ENCODE measurements at places on chromosomes 12 and 14.

DNA sequence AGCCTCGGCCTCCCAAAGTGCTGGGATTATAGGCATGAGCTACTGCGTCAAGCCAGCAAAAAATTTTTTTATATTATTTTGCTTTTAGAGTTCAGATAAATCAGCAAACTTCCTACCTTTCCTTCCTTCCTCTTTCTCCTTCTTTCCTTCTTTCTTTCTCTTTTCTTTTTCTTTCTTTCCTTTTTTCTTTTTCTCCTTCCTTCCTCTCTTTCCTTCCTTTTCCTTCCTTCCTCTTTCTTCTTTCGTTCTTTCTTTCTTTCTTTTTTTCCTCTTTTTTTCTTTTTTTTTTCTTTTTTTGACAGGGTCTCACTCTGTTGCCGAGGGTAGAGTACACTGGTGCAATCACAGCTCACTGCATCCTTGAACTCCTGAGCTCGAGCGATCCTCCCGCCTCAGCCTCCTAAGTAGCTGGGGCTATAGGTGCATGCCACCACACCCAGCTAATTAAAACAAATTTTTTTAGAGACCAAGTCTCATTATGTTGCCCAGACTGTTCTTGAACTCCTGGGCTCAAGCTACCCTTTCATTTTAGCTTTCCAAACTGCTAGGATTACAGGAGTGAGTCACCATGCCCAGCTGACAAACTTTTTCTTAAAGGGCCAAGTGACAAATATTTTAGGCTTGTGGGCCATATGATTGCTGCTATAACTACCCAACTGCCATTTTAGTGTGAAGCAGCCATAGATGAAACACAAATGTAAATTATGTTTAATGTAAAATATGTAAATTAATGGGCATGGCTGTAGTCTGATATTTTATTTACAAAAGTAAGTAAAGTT is 7.1 kb upstream of the WASHC4 start:
- no peak for DNase-seq

DNA sequence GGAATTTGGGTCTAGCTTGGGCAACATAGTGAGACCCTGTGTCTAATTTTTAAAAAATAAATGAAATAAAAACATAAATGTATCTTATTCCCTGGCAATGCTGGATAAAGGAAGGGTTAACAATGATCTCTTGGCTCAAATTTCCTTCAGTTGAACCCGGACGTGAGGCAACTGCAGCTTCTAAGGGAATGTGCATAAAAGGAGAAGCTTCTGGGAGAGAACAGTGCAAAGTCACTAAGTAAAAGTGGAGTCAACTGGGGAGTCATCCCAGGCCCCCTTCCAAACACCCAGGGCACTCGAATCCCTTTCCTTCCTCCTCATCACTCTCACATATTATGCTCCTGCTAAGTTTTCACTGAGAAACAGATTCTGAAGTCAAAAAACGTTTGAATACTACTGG is 147.3 kb downstream of the PPM1H start:
- DNase-seq, result no peak

DNA sequence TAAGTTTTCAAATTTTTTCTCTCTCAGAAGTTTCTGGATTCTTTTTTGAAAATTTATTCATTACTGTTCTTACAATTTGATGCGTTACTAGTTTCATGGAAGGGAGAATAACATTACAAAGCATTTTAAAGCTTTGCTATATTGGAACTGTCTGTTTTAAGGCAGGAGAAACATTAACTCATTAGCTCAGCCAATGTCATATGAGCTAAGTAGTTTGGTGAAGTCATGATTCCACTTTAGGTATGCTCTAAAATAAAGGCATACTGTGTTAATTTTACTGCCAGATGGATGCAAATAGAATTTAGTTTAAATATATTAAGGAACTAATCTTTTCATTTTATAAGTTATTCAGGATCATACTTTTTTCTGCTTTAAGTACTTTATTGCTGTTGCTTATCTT is 46.0 kb downstream of the ARID2 start:
- DNase-seq, result no peak

DNA sequence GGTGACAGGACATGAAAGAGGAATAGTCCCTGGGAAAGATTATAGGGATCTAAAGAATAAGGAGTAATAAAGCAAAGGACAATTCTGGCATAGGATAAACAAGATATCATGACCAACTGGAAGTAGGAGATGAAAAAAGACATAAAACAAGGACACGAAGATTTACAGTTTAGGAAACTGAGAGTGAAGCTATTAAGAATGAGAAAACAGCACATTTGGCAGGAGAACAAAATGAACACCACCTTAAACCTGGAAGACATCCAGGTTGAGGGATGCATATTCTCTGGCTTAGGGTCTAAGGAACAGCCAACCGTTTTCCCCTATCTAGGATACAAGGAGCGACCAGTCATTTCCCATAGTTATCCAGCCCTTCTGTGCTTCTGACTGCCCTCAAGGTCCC is 1.9 kb downstream of the TRIP11 start:
- DNase-seq, result no peak

- DNase-seq, result no peak
These were observed 1.1 kb downstream of the CPNE6 start for GRCh38 chr14:24072436-24072835.

GRCh38 chr14:27049701-27050100 is 451.9 kb upstream of the NOVA1 start:
- DNase-seq, result no peak

- DNase-seq, result no peak
These were observed 376.4 kb downstream of the DIO2 start for GRCh38 chr14:79834868-79835267.

- no peak for DNase-seq
These were observed 23.2 kb downstream of the GSG1 start for GRCh38 chr12:13080266-13080665.

- DNase-seq, result no peak
These were observed 505.9 kb downstream of the FLRT2 start for GRCh38 chr14:86035882-86036281.

GRCh38 chr12:2212971-2213869 is 160.4 kb downstream of the CACNA1C start:
- no peak for DNase-seq

- no peak for DNase-seq
These were observed 61.7 kb upstream of the FBRSL1 start for GRCh38 chr12:132427999-132428935.

DNA sequence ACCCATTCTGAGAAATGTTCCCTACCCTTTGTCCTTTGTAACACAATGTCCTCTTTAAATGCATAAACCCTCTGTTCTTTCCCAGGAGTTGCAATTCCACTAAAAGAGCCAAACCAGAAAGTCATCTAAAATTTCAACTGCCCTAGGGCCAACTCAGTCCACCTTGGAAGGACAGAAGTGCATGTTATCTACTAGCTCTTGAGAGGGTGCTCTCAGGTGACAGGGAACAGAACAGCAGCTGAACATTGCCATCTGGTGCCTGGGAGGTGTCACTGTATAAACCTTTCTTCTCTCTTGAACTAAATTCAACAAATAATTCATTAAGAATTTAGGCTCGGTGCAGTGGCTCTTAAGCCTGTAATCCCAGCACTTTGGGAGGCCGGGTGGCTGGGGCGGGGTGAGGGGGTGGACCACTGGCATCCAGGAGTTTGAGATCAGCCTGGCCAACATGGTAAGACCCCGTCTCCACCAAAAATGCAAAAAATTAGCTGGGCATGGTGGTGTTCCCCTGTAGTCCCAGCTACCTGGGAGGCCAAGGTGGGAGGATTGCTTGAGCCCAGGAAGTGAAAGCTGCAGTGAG is 10.3 kb upstream of the FERMT2 start:
- DNase-seq, result no peak

- DNase-seq, result no peak
These were observed 216.3 kb upstream of the FLRT2 start for GRCh38 chr14:85313560-85314207.

DNA sequence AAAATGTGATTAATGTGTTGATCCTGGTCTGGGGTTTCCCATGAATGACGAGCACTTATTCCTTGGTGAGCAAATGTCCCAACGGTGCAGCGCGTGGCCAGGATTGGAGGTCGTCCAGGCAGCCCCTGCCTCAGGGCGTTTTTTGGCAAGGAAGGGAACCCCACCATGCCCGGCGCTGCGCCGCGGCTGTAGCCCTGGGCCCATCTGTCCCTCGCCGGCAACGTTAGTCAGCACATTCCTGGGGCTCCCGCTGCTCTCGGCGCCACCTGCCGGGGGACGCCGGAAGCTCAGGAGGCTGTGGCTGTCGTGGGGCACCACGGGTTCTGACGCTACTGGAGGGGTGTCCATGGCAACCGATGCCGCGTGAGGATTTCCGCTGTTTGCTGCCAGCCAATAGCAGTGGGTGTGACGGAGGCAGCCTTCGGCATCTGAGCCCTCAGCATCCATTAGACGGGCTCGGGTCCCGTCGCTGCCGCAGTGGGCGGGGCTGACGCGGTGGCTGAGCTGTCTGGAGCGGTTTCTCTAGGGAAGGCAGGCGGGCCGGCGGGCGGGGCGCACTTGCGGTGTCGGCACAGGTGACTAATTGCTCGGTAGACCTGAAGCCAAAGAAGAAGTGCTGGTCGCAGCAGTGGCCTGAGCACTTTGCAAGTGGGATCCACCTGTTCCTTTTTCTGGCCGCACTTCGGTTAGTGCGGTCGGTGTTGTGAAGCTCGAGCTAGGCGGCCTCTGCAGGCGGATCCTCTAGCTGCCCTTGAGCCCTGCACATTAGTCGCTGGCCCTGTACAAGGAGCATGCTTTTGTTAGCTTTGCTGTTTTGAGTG is 29.5 kb downstream of the RAB35 start:
- peak; percentile 100 for DNase-seq

- peak; percentile 65 for DNase-seq
These were observed 200.3 kb upstream of the CAND1 start for GRCh38 chr12:67068761-67069450.

GRCh38 chr14:33676135-33676566 is 274.7 kb downstream of the EGLN3 start:
- DNase-seq, result no peak

DNA sequence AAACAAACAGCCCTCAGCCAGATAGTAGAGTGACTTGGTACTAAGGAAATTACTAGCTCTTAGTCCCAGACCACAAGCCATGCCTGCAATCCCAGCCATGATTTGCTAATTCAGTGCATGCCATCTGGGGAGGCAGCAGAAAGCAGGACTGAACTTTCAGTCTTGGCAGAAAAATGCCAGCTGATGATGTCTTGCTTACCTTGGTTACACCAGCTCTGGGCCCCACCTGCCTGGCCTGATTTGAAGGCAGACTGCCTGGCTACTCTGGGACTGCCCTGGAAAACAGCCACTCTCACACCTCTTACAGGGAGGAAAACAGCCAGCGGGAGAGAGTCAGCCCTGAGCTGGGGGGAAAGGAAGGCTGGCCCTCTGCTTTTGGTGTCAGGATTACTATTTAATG is 4.6 kb upstream of the UNC119B start:
- no peak for DNase-seq

DNA sequence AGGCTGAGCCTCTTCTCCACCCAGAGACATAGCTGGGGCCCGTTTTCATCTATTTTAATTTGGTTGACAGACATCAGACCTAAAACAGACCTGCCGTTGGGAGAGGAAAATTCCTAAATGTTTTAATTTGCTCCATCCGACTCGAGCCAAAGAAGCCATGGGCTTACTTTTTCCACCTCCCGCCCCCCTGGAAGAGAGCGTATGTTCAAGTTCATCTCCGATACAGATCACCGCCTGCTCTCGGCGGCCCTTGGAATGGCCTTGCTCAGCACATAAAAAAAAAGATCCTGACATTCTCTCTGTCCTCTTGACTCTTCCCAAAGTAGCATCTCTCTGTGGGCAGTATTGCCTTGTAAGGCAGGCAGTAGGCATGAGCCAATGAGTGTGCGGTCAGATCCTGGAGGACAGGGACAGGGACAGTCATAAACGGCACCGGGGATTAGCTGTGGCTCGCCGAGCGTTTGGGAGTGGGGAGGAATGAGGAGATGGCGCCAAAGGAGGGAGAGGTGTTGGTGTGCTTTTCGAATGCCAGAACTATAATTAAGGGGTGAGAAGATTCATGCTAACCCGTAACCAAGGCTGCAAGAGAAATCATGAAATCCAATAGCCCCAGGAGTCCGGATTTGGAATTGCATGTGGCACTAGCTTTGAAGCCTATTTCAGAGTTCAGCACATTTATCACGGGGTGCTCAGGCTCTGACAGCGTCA is 47.9 kb upstream of the MEG3 start:
- no peak for DNase-seq

DNA sequence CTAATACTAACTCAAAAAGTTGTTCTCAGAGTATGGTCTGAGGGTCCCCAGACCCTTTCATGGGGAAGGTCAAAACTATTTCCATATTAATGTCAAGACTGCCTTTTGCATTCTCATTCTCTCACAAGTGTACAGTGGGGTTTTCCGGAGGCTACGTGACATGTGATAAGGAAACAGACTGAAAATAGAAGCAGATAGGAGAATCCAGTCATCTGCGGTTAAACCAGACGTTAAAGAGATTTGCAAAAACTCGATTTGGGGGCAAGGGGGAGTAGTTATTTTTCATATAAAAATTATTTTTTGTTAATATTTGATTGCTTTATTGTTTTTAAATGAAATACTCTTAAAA is 1.0 kb upstream of the NAP1L1 start:
- DNase-seq, result no peak

GRCh38 chr12:122203301-122204166 is at the start of gene B3GNT4:
B3GNT4 (plus strand) TSS chr12:122203709; CDS start chr12:122204619, 910 bp downstream.
- peak; percentile 87 for DNase-seq

DNA sequence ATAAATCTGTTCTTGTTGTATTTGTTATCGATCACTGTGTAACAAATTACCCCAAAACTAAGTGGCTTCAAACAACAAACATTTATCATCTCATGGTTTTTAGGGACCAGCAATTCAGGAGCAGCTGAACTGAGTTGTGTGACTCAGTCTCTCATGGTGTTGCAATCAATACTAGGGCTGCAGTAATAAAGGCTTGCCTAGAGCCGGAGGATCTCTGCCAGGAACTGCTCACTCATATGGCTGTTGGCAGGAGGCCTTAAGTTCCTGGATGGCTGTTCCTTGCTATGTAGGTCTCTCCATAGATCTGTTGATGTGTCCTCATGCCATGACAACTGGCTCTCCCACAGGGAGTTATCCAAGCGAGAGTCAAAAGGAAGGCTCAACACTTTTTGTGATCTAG is 3.8 kb upstream of the PSMC6 start:
- no peak for DNase-seq

- DNase-seq, result no peak
These were observed 12.8 kb downstream of the RITA1 start for GRCh38 chr12:113198296-113198695.

- peak; percentile 96 for DNase-seq
These were observed at the start of gene PKP2 for GRCh38 chr12:32896432-32897280. PKP2 (minus strand) TSS chr12:32896777; CDS start chr12:32896731, 46 bp downstream.

DNA sequence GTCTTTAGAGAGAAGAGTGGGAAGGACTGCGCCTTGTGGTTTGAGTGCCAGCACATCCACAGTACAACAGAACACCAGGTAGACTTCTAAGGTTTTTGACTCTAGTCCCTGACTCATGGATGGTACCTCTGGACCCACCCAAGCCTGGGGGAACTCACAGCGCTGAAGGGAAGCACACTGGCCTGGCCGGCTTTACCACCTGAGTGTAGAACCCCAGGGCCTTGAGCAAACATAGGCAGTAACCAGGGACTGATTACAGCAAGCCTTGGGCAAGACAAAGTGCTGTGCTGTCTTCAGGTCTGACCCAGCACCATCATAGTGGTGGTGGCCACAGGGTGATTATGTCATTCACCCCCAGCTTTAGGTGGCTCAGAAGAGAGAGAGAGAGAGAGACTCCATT is 17.2 kb downstream of the EML5 start:
- DNase-seq, result no peak

- no peak for DNase-seq
These were observed 39.4 kb upstream of the E2F7 start for GRCh38 chr12:77104792-77105191.
